Stimulated activated CD8-positive, alpha-beta memory T cell treated with anti-CD3 and anti-CD28 coated beads, Interleukin-4, amount 100 ng/mL, for 1 hour (primary cell): ENCODE measurements at places on chromosomes 5 and 9.

DNA sequence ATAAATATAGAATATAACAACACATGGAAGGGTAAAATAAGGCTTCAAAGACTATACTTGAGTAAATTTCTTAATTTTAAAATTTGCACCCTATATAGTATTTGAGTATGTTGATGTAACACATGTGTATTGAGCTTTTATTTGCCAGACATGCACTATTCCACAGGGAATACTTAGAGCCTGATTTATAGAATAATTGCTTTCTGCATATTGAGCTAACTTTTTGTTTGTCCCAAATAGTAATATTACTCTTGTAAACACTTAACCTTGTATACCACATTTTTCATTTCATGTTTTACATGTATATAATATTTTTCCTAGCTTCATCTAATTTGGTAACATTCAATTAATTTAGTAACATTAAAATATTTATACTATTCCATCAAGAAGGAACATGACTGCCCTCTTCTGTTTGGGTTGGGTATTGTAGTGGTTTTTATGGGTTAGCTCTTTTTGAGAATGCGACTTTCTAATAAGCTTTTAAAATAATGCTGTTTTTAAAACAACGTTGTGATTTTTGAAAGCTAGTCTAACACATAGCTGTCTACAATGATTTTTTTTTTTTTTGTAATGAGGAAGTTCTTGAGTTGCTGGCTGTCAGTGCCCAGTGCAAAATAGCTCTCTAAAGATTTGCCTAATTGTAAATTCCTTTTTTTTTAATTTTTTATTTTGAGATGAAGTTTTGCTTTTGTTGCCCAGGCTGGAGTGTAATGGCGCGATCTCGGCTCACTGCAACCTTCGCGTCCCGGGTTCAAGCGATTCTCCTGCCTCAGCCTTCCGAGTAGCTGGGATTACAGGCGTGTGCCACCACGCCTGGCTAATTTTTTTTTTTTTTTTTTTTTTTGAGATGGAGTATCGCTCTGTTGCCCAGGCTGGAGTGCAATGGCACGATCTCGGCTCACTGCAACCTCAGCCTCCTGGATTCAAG lies 4.8 kb downstream of the SUB1 start:
- DNase-seq: no peak

DNA sequence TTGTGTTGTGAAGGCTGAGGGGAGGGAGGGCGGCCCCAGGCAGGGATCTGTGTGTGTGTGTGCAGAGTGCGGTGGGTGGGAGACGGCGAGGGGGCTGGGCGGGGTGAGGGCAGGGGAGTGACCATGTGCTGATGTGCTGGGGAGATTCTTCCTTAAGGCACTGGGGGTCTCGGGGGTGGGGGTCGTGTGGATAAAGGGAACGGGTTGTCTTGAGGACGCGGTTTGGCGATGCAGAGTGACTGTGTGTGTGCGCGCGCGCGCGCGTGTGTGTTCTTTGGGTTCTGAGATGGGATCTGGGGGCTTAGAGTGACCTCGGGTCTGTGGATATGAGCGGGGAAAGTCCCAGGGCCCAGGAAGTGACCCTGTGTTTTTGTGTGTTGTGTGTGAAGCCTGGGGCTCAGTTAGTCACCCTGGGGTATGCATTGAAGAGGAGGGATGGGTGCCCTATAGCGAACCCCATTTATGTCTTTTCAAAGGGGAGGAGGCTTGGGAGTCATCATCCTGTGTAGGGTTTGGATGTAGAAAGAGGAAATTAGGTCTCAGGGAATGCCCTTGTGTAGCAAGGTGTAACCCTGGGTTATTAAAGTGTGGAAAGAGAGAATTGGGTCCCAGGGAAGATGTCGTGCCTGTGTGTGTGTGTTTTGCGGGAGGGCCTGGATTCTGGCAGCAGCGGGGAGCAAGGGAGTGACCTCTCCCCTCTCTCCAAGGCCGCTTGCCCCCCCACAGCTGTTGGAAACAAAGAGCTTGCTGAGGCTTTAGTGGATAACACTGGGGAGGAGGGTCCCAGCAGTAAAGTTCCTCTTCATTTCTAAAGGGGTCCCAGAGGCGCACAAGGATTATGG lies 1.4 kb downstream of the TMEFF1 start:
- no peak for DNase-seq

- DNase-seq: no peak
Observed at GRCh38 chr5:82674671-82675070, 396.5 kb upstream of the RPS23 start.

GRCh38 chr9:129068990-129069861 lies 11.7 kb upstream of the DOLPP1 start:
- DNase-seq: peak; percentile 24

DNA sequence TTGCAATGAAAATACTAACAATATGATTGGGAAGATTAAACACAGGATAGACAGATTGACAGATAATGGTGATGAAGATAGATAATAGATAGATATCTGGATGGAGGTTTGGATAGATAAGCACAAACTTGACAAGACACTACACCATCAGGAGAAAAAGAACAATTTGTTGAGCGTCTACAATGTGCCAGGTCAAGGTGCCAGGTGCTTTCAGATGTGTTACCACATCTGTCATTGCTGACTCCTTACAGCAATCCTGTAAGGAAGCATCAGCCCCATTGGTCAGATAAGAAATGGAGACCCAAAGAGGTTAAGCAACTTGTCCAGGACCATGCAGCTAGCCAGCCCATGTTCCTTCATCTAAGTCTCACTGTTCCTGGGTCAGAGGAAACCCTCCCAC lies 1.6 kb upstream of the GABRP start:
- no peak for DNase-seq

GRCh38 chr9:71703172-71703872 lies 65.0 kb downstream of the CEMIP2 start:
- no peak for DNase-seq

GRCh38 chr5:124905256-124906130 lies 159.1 kb upstream of the ZNF608 start:
- no peak for DNase-seq

DNA sequence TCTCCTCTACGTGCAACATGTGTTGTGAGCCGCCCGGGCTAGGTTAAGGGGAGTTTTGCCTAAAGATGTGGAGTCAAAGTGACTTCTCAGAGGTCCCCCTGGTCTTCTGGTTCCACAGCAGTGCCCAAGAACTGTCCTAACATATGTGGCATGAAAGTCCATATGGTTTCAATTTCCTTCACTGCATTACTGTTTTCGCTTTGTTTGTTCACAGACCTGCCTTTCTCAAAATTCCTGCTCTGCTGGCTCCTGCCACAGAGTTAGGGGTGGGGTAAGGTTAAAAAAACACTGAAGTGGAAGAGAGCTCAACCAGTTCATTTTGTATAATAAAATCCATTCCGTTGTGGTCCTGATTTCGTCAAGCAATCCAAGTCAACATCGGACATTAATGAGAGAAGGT lies 289.4 kb downstream of the DMAC1 start:
- no peak for DNase-seq

GRCh38 chr9:99140685-99141314 lies 35.9 kb downstream of the TGFBR1 start:
- no peak for DNase-seq

- no peak for DNase-seq
Observed at GRCh38 chr5:163635631-163636030, 130.2 kb downstream of the MAT2B start.

GRCh38 chr5:175900157-175900556 lies 28.8 kb downstream of the CPLX2 start:
- no peak for DNase-seq

GRCh38 chr5:148805326-148806290 lies 20.8 kb upstream of the ADRB2 start:
- no peak for DNase-seq

- DNase-seq: no peak
Observed at GRCh38 chr5:66987949-66988838, 208.4 kb downstream of the CD180 start.

DNA sequence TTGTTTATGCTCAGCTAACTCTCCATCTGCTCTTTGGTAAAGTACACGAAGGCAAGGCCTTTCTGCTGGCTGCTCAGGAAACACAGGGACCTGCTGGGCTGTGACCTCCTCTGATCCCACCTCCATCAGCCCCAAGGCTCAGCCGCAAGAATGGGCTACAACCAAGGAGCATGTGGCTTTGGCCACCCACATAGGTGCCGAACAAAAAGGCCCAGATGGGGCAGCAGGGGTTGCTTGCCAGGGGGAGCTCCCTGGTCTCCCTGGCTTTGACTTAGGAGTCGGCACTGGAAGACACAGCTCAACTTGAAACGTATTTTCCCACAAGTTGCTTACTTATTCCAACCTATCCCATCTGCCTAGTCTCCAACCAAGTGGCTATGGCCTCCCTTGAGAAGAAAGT lies 461.1 kb downstream of the ICE1 start:
- DNase-seq: no peak

- DNase-seq: no peak
Observed at GRCh38 chr9:76528642-76529190, 69.7 kb downstream of the GCNT1 start.

DNA sequence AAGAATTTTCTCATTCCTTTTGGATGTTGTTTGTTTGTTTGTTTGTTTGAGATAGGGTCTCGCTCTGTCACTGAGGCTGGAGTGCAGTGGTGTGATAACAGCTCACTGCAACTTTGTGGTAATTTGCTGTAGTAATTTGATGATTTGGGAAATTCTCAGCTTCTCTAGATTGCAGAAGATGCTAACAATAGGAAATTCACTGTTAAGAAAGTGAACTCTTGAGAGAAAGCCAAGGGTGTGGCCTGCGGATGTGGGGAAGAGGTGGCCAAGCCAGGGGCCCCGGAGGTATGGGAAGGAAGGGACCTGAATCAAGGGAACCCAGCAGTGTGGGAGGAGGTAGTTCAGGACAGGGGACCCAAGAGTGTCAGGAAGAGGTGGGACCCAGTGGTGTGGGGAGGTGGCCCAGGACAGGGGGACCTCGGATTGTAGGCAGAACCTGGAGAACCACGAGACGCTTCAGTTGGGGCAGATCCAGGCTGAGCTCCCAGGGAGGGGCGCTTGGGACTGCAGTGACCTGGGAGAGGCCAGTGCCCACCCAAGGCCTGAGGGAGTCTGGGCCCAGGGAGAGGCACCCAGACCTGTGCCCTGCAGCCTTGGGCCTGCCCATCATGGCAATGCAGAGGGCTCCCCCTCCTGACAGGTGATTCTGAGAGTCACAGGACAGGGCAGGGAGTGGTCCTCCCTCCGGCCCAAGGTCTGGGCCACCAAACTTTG lies 5.6 kb upstream of the LCN2 start:
- DNase-seq: no peak

DNA sequence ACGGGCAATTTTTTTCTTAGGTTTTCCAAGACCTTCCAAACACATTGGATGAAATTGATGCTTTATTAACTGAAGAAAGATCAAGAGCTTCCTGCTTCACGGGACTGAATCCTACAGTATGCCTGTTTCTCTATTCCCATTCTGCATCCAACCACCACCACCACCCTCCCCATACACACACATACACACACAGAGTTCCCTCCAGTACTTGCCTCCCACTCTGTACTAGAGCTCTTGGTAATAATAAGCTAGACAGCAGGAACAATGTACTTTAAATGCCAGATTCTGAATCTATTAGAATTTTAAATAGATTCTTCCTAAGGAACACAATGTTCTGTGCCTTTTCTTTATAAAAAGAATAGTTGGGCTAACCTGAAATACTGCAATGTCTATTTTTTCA lies 67.4 kb downstream of the KLF9 start:
- no peak for DNase-seq

GRCh38 chr9:131235480-131235851 lies 40.8 kb downstream of the FAM78A start:
- no peak for DNase-seq

- no peak for DNase-seq
Observed at GRCh38 chr5:94901191-94901979, 282.9 kb downstream of the SLF1 start.

DNA sequence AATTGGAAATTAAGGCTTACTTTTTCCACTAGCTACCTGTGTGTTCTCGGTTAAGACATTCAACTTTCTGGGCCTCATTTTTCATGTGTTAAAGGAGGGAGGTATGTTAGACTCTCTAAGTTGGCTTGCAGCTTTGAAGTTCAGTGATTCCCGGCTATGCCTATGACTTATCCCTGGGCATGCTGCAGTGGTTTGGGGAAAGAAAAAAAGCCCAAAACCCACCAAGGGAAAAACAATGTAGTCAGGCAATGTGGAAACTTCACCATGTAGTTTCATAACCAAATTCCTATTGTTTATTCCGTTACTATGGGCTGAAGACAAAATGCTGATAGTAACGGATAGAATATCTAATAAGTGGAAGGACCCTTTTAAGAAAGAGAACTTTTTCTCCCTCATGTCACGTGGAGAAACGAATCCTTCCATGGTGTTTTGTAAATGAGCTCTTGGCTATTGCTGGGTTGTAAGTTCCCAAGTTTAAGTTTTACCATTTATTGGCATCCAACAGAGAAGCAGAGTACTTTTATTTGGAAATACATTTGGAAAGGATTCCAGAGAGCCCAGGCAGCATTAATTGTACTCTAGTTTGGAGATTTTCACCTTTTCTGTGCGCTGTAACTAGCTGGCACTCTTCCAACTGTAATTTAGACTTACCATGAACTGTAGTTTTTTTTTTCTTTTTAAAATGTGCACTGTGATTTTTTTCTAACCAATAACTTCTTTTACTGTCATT lies 84.9 kb upstream of the MPDZ start:
- no peak for DNase-seq

DNA sequence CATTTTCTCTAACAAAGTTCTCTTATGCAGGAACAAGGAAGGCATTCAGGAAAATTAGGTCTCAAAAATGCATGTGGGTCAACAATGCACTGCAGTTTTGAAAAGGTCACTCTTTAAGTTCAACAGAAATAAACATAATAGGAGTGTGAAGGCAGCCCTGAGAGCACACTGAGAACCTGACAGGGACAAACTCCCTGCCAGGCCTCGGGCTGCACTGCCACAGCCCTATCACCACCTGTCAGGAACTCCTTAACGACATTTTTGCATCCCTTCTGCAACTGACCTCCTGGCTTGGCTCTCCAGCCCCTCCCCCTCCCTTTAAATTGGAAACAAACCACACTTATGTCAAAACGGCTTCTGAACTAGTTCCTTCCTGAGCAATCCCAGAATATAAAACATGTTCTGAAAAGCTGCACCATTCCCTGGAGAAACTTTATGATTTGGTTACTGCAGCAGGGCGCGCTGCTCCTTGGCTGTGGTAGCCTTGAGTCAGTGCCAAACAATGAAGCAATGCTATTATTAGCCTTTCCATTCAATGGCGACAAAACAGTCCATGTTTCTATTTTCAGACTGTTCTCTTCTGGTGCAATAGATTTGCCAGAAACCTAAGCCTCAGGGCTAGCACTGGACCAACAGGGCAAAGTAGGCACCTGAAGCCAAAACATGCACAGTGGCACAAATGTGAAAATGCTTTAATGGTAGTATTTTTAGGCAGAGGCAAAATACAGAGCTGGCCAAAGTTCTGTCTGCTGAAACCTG lies 160.1 kb upstream of the ZNF608 start:
- no peak for DNase-seq

DNA sequence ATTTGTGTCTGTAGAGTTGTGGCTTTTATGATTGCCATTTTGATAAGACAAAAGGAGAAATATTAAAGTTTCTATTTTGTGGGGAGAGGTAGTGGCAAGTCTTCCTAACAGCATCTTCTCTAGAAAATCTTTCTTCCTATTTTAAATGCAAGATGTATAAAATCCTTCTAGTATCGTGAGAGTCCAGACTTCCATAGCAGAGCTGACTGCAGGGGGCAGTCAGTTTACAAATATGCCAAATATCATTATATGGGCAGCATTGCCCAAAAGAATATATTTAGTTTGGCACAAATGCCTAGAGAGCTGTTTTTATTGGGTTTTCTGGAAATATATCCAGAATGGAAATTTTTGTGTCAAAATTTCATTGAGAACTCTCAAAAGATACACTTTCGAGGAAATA lies 82.1 kb upstream of the ALDH1A1 start:
- DNase-seq: no peak

- DNase-seq: no peak
Observed at GRCh38 chr5:172883066-172883465, 49.0 kb downstream of the ERGIC1 start.
